ENCODE measurements at places on chromosomes 3 and 15.

- DNase-seq = no peak
These were observed 7.8 kb upstream of the SUMF1 start for GRCh38 chr3:4474683-4475490.

GRCh38 chr3:192281207-192281880 is 446.0 kb downstream of the FGF12 start:
- no peak for DNase-seq

- no peak for DNase-seq
These were observed 26.2 kb downstream of the LARP6 start for GRCh38 chr15:70827721-70828120.

DNA sequence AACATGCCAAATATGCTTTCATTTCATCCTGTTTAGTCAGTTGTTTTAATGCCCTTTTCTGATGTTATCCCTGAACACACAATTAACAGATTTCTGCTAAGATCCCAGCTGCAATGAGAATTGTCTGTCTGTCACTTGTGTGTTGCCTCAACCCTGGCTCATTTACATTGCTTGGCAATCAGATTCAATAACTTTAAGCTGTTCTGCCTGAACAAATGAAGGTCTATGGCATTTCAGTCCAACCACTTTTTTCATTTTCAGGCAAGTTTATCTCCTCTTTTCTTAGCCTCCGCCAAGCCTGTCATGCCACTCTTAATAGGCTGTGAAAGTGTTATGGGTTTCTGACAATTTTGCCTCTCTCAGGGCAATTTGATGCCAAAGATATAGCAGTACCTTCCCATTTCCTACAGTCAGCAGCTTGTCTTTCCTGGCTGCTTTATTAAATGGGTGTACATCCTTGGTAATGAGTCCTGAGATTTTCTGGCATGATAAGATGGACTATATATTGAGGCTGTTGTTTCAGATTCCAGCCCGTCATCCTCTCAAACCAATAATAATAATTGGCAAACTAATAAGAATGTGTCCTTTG is 68.7 kb upstream of the ADAMTS9 start:
- no peak for DNase-seq

- DNase-seq = no peak
These were observed 34.8 kb downstream of the EIF4E3 start for GRCh38 chr3:71690341-71690841.

DNA sequence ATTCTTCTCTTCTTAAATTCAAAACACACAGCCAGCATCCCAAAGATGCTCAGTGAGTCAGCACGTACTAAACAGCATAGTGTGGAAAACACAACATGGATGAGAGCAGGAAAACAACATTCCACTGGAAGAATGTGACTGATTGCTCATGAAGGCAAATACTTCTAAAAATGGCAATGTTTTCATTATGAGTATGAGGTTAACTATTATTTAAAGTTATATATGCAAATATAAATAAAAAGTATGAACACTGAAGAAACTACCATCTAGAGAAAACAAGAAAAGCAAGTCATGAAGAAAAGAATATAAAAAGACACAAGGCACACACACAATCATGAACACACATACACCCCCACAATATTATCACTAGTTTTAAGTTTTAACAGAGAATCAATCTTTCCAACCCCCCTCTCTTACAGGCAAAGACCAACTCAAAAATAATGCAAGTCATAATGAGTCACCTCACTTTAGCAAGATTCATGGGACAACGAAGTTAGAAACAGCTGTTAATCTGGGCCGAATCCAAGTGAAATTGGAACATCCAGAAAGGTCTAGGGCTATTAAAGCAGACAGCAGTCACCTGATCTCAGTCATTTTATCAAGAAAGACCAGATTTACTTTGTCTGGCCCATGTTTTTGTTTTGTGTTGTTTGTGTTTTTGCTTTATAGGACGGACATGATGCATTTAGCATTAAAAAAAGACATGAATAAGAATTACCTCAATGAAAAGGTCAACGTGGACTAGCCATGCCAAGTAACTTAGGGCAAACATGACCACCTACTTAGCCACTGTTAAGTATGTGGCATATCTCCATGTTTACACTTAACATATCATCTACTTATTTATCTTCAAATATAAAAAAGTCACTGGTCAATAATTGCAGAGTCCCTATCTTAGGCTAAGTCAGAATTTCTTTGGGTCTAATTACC is 18.1 kb downstream of the GBE1 start:
- DNase-seq = no peak

- no peak for DNase-seq
These were observed 166.9 kb downstream of the IGF1R start for GRCh38 chr15:98815207-98815606.

DNA sequence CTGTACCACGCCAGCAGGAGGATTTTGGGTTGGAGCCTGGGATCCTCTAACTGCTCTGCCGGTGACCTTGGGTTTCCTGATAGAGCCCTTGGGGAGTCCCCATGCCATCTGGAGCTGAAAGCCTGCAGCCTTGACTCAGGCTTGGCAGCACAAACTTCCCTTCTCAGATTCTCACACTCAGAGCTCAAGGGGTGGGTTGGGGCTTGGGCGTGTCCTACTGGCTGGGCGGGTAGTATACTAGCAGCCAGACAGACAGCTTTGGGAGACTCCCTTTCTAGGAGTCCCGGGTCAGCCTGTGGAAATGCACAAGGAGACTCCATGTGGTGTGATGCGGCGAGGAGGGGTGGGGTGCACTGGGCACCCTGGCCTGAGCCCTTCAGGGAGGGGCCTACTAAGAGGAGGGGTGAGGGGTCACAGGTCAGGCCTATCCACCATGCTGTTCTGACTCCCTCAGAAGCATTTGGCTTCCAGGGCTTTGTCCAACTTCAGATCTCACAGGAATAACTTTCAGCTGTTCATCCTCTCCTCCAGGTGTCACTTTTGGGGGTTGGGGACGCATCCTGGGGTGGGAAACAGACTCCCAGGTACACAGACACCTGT is 21.6 kb upstream of the PLXNA1 start:
- no peak for DNase-seq

GRCh38 chr15:37037850-37038715 is 62.3 kb downstream of the MEIS2 start:
- DNase-seq = no peak

DNA sequence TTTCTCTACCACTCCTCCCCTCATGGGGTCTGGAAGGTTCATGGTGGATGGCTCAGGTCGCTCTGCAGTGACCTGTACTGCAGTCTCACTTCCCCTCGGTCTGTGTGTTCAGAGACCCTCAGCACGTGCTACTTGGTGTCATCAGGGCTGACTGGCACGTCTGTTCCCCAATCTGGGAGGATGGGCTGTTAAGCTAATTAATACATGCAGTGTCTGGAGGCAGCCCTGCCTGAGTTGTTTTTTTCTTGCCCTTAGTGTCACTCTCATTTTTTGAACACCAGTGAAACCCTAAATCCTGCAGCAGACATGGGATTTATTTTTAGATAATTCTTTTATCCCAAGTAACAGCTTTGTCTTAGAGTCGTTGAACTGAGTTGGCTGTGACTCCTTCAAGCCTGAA is 64.6 kb downstream of the ARNT2 start:
- DNase-seq = no peak

GRCh38 chr3:113771993-113772392 is 25.2 kb downstream of the ATP6V1A start:
- no peak for DNase-seq

DNA sequence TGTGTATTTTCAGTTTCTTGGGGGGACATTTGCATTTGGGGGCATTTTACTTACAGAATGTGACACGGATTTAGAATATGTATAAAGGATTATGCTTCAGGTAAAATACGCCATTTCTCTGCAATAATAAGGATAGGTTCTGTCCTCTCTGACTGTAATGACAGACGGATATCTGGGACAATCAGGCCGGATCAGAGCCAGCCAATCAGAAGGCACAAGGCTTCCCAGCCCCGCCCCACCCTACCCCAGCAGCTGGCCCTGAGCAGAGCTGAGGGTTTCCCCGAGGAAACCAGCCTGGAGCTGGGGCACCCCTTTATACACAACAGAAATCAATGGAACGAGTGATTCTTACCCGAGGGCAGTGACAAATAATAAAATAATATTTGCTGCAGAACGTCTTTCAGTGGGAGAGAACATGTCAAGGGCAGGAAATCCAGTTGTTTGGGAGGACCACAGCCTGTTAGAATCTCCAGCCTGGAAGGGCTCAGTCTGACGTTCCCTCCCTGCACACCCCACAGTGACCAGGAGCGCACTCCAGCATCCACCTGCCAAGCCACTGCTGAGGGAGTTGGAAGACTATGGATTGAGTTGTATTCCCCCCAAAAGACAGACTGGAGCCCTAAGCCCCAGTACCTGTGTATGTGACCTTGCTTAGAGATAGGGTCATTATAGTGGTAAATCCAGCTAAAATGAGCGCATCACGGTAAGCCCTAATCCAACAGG is 30.3 kb upstream of the SEC13 start:
- DNase-seq = no peak

- DNase-seq = no peak
These were observed 5.0 kb upstream of the UBE2E1 start for GRCh38 chr3:23800731-23801130.

DNA sequence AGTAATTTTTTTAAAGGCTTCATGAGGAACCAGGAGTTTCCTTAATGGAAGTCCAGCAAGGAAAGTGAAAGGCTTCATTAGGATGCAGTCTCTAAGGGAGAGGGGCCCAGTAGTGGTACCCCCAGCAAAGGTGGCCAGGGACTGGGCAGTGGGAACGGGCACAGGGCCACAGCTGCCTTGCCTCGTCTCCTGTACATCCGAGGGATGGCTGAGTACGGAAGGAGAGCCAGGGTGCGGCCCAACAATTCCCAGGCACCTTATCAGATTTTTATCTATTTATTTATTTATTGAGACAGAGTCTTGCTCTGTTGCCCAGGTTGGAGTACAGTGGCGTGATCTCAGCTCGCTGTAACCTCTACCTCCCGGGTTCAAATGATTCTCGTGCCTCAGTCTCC is 14.5 kb downstream of the SEMA3G start:
- no peak for DNase-seq
